ENCODE measurements at places on chromosomes 4 and X.
A peak's percentile ranks its signal among the peaks of the same experiment; 100 is the strongest.

DNA sequence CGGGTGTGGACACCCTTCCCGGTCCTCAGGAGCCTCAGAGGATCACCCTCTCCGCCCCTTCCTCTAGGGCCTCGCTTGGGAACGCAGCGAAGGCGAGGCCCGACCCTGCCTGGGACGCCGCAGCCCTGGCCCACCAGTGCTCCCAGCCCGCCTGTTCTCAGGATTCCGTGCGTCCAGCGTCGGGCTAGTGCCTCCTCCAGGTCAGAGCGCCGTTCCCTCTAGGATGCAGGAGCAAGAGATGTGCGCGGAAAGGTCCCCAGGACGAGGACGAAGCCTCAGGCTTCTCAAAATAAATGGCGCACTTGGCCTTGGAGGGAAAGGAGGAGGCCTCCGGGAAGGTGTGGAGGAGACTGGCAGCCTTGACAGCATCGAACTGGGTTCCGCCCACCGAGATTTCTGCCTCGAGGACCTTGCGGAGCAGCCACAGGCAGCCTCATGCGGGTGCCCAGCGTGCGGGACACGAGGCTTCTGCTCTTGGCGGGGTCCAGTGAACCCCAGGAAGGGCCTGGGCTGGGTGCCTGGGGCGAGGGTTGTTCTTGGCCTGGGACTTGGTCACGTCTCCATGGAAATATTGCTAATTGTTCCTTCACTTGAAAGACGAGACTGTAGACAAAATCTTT lies 35.1 kb downstream of the PITX2 start:
- DNase-seq = no peak

DNA sequence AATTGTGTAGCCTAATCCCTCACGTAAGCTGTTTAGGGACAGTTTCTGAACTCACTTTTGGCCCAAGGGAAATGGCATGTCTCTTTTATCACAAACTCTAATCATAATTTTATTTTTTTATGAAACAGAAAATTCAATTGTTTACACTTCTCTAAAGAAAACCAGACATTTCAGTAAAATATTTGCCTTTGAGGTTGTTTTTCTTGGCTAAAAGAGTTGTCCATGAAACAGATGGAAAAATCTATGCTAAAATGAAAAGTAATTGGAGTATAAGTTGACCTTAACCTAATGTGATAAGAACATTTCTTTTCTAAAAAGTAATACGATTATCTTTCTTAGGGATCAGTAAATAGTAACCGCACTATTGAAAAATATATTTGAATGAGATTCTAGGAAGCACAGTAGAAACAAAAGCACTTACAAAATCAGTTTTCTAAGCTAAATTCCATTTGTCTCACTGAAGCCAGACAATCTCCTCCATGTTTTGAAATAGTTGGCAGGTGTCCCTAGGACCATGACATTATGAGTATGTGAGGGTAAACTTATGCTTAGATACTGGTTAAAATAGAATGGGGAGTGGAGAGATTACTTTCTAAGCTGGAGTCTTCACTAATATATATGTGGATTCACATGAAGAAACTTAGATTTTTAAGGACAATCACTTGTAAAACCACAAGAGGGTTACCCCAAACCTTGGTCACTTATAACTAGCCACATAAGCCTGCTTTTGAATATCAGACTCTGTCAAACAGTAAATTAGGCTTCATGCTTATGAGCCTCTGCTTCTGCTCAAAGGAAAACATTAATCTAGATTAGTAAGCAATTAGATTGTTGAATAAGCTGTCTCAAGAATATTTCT lies 20.1 kb upstream of the TET2 start:
- no peak for DNase-seq

DNA sequence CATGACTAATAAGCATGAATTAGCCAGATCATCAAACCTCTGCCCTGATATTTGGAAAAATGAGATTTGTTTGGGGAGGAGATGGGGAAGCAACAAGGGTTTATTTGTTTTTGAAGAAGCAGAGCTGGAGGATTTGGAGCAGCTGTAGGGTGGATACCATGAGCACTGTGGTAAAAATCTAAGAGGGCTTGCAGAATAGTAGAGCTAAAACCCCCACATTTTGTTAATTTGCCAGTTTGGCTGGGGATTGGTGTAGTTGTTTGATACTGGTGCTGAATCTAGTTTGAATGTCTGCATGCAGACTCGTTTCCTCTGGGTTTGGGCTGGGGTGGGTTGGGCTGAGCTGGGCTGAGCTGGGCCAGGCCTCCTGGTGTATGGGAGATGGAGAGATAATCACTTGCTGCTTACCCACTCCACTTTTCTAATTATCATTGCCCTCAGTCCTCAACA lies 43.7 kb downstream of the SMAD1 start:
- DNase-seq = no peak

DNA sequence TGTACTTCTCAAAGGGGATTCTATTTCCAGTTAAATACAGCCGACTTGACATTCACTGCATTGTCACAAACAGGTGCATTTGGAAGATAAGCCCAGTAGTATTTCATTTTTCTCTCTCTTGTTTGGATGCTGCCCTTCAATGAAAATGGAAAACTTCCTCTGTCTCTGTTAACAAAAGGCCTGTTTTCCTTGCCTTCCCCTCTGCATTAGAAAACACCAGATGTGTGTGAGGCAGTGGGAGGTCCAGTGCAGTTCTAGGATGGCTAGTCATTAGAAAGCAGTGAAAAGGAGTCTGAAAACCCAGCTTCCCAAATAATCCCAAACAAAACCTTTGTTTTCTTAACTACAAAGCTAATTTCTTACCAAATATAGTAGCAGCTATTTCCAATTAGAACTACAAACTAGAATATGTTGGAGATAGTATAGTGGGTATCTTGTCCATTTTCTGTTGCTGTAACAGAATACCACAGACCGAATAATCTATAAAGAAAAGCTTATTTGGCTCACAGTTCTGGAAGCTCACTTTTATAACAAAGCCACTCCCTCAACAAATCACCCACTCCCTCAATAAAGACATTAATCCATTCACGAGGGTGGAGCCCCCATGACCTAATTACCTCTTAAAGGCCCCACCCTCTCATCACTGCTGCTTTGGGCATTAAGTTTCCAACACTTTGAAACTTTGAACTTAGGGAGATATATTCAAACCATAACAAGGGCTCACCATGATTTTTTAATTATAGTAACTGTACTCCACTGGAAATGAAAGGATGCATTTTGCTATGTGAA lies 452.1 kb upstream of the RPS6KA3 start:
- DNase-seq = no peak

DNA sequence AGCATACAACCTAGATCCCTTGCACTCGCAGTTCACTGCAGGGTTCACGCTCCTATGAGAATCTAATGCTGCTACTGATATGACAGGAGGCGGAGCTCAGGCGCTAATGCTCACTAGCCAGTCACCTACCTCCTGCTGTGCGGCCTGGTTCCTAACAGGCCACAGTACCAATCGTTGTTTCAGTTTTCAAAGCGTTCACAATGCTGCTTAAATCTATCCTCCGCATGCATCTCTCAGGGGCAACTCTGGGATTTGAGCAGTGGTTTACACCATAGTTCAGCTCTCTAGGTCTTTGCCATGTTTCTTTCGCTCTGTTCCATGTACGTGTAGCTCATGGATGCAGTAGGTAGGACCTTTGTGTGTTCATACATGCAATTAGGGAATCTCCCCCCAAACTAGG lies 47.2 kb downstream of the CLOCK start:
- no peak for DNase-seq

DNA sequence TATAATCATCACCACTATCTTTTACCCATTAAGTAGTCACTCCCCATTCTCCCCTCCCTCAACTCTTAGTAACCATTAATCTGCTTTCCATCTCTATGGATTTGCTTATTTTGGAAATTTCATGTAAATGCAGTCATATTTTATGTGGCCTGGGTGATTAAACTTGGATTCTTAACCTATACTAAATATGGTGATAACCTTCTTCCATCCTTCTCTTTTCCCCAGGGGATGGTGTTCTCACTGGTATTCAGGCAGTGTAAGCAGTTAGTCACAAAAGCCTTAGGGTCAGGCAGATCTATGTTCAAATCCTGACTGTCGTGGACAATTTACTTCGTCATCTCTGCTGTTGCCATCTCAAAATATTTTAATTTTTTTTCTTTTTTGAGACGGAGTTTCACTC lies 29.6 kb downstream of the RAB40AL start:
- DNase-seq = no peak

GRCh38 chrX:146278381-146278780 lies 460.8 kb downstream of the SLITRK2 start:
- DNase-seq = no peak

- no peak for DNase-seq
Observed at GRCh38 chrX:76148041-76148665, 24.7 kb upstream of the PBDC1 start.

- DNase-seq = no peak
Observed at GRCh38 chr4:168852387-168852786, 157.7 kb downstream of the CBR4 start.

GRCh38 chrX:1134976-1135375 lies 77.5 kb downstream of the CRLF2 start:
- no peak for DNase-seq

GRCh38 chrX:23815376-23815775 lies 32.4 kb downstream of the SAT1 start:
- DNase-seq = no peak

DNA sequence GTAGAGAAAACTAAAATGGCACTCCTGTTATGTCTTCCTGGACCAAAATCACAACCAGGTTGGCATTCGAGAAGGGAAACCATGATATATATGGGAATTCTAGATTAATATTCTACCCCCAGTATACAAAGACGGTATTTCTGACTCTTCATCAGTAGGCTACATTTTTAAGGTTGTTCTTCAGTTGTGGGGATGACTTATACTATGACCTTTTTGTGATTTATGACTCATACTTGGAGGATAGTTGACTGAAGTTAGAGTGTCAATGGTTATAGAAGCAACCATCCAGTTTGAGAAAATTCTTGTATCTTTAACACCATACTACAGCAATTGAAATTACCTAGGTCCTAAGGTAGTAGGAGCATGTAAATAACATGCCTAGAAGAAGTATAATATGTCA lies 49.8 kb upstream of the CYSLTR1 start:
- DNase-seq = no peak

DNA sequence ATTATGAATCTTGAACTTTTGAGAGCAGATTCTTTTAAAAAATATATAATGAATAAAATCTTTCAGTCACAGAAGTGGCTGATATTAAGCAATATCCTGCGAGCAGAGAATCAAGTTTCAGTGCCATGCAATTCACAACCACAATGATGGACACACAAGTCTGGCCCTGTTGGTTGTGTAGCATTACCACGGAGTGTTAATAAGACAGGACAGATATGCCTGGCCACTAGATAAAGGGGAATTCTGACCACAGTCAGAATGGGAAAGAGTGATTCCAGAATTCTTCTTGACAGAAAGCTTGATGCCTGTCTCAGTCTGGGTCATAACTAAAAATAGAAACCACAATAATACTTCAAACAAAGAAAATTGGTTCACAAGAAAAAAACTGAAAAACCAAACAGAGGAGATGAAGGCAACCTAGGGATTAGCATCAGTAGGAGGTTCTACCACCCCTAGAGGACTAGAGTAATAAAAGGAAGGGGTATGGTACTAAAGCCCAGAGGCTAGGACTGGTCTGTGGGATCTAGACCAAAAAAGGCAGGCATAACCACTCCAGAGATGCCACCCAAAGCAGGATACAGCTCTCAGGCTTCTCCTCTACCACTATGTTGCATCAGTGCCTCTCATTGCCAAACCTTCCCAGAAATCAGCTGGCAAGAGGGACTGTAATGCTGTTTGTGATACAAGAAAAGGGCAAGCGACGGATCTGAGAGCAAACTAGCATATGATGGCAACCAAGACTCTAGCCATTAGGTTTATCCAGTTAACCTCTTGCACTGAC lies 59.0 kb downstream of the RNF150 start:
- no peak for DNase-seq

DNA sequence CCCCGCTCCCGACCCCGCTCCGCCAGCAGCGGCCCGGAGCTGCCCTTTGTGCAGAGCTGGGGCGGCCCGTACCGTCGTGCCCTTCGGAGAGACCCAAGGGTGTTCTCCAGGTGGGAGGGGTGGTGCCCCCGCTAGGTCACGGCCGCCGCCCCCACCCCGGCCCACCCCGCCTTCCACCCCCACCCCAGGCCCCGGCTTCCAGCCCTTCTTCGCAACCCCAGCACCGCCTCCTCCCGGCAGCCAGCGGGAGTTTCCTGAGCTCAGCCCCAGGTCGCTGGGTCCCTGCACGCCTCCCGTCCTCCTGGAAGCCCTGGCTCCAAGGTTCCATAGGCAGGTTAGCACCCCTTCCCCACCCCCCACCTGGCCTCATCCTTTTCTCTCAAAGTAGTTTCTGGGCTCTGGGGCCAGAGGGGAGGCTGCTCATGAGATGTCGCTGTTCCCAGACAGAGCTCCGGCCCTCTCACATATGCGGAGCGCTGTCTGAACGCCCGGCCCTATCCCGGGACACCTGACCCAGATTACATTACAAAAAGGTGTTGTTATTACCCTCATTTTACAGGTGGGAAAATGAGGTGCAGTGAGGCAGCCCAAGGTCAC lies 25.2 kb upstream of the FGFR3 start:
- peak; percentile 40 for DNase-seq

GRCh38 chr4:42995343-42995944 lies 102.9 kb downstream of the GRXCR1 start:
- no peak for DNase-seq

DNA sequence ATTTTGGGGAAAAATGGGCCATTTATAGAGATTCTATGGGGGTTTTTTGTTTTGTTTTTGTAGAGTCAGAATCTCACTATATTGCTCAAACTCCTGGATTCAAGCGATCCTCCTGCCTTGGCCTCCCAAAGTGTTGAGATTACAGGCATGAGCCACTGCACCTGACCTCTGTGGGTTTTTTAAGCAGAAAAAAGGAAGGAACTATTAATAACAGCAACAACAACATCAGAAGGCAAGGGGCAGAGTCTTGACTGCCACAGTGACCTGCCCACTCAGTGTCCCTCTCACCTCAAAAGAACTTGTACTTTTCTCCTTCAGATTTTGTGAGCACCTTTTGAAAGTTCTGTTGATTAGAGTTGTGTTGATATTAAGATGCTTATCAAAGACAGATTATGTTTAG lies 48.1 kb downstream of the FNIP2 start:
- DNase-seq = no peak

- peak; percentile 43 for DNase-seq
Observed at GRCh38 chrX:25020905-25021449, 5.2 kb upstream of the ARX start.

- DNase-seq = no peak
Observed at GRCh38 chrX:12249997-12250396, 111.7 kb downstream of the FRMPD4 start.

GRCh38 chr4:71254451-71255012 lies 84.3 kb upstream of the SLC4A4 start:
- no peak for DNase-seq

DNA sequence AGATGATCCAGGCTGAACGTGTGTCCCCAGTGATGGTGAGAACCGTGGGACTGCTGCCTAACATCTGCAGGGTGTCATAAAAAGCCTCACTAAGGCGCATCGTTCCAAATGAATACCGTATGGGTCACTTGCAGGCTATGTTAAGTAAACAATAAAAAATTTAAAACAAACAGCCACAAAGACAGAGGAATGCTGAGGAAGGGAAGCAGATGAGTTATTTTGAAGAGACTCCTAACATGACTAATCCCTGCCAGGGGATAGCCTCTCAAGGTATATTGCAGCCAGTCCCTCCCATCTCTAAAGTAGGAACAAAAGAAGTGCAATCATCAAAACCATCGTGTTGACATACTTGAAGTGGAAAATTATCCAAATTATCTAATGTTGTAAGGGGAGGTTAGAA lies 83.8 kb downstream of the UNC5C start:
- DNase-seq = no peak
